ENCODE measurements at places on chromosomes 13 and 19.

DNA sequence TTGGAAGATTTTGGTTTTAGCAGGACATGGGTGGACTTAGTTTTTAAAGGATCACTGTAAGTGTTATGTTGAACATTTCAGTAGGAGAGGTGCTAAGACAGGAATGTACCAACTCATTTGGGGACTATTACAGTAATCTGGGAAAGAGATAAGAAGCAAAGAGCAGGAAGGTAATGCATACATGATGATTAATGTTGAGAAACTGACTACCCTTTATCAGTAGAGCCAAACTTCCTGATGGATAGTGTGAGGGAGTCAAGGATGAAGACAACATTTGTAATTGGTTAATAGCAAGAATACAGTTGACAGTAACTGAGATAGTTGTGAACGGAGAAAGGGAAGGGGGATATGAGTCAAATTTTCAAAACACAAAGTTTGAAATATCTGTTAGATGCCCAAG, 421.9 kb upstream of the PRR20A start:
- no peak for DNase-seq

DNA sequence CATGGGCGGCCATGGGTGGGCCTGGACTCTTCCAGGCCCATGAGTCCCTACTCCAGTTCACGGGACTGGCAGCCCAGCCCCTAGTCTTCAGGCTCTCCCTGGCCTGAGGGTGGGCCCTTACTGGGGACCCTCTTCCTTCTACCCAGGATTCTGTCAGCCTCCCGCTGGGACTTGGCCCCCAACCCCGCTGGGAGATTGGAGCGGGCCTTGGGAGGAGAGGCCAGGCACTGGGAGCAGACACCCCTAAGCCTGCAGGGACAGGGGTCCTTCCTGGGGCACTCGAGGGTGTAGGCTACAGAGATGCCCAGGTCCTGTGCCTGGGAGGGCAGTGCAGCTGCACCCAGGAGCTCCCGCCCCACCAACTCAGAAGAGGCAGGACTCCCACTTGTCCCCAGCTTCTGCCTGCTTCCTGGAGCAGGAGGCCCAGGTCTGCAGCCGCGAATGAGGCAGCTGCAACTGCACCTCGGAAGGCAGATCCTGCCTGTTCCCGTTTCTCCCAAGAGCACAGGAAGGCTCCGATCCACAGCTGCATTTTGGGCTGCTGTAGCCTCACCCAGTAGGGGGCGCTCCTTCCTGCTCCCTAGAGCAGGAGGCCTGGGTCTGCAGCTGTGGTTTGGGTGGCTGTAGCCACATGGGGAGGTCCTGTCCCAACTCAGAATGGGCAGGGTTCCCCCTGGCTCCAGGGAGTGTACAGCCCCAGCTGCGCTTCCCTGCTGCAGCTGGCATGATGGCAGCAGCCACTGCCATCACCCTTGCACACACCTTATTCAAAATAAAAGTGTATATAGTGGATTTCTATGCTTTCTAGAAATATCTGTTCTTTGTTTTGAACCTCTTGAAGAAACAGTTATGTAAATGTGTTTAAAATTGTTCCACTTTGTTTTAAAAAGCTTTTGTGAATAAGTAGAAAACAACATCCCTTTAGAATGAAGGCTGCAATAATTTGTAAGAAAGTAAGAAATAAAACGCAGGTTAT, 46.8 kb downstream of the TEX26 start:
- no peak for DNase-seq

DNA sequence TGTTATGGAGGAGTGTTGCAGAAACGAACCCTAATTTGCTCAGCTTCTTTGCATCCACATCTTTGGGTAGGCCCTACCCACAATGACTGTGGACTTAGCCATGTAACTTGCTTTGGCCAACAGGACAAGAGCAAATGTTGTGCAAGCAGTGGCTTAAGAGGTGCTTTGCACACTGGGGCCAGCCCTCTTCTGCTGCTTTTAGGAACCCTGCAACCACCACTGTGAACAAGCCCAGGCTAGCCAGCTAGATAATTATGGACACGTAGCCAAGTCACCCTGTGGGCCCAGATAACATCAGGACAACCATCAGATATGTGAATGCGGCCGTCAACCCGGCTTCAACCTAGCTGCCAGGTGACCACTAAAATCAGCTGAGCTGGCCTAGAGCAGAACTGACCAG, 17.1 kb downstream of the C19orf47 start:
- no peak for DNase-seq

DNA sequence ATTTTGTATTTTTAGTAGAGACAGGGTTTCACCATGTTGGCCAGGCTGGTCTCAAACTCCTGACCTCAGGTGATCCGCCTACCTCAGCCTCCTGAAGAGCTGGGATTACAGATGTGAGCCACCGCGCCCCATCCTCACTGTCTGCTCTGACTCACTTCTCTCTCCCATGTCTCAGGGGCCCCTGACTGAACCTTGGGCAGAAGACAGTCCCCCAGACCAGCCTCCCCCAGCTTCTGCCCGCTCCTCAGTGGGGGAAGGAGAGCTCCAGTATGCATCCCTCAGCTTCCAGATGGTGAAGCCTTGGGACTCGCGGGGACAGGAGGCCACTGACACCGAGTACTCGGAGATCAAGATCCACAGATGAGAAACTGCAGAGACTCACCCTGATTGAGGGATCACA, 5.0 kb downstream of the SIGLEC9 start:
- DNase-seq: no peak

GRCh38 chr19:53660584-53660983, 28.8 kb downstream of the DPRX start:
- DNase-seq: no peak

DNA sequence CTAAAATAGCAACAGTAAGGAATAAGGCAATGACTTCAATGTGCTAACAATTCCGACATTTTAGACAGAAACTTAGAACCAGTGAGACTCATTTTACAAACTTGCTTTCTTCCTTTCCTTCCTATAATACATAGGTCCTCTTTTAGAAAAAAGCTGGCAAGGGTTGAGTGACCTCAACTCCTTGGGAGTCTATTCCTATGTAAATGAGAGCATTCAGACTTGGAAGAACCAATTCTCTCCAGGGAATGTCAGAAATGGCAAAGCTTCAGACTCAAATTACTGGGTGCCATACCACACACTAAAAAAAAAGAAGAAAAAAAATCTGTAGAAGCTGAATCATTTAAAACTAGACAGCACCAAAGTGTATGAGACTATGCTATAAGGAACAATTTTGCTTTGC, 1328.2 kb downstream of the OLFM4 start:
- DNase-seq: no peak

GRCh38 chr19:55165952-55166529, 372 bp downstream of the DNAAF3 start:
- DNase-seq: no peak

- no peak for DNase-seq
Observed at GRCh38 chr13:82412749-82413148, 1469.5 kb downstream of the SLITRK1 start.

DNA sequence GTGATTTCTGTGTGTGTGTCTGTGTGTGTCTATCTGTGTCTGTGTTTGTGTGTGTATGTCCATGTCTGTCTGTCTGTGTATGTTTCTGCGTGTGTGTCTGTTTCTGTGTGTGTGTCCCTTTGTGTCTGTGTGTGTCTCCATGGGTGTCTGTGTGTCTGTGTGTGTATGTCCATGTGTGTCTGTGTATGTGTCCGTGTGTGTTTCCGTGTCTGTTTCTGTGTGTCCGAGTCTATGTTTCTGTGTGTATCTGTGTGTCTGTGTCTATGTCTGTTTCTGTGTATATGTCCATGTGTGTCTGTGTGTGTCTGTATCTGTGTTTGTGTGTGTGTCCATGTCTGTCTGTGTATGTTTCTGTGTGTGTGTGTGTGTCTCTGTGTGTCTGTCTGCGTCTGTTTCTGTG, 276.3 kb upstream of the SOX1 start:
- no peak for DNase-seq

- no peak for DNase-seq
Observed at GRCh38 chr19:1063909-1064660, 2.9 kb upstream of the ARHGAP45 start.

- no peak for DNase-seq
Observed at GRCh38 chr19:7668842-7669241, at the start of gene RETN. Gene RETN, plus strand, starts transcription at chr19:7669049. Its CDS starts 278 bp downstream, at chr19:7669327.

GRCh38 chr13:22549126-22549525, 631.7 kb upstream of the SGCG start:
- DNase-seq: no peak

DNA sequence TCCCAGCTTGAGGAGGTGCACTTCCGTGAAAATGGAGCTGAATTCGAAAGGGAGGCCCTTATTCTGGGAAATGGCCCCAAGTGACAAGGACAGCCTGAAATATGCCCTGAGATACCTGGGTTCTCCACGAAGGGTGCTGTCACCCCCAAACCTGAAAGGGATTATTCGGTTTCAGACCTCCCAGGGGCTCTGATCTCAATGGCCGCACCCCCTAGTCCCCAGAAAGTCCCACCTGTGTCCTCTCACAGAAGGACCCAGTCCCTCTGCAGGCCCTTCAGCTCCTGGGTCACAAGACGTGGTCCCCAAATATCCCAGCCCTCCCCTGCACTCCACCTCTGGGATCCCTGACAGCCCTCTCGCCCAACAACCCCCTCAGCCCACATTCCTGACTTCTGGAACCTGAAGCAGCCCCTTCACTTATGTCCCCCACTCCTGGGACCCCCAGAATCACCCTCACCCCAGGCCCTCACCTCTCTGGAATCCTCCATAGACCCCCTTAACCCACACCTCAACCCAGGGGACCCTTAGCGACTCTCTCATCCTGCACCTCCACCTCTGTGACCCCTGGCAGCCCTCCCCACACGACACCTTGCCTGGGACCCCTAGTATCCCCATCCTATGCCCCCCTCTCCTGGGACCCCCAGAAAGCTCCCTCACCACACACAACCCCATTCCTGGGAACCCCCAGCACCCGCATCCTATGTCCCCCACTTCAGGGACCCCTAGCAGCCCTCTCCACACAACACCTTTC, 606 bp downstream of the SYNGR4 start:
- no peak for DNase-seq

DNA sequence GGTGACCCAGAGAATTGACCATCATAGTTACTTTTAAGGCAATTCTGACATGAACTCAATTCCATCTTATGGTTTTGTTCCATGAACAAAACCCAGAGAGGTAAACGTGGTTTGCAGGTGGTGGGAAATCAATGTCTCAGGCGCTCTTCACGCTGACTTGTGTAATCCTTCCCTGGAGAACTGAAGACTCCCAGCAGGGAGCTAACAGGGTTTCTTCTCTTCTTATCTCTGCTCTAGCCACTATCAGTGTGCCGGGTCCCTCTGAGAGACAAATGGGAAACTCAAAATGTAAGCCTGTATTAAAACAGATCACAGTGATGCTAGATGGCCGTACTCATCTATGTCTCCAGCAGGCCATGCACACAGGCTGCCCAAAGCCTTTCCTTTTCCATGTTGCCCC, 57.6 kb upstream of the ARGLU1 start:
- no peak for DNase-seq

All from stimulated activated CD8-positive, alpha-beta memory T cell treated with anti-CD3 and anti-CD28 coated beads, Interleukin-7, amount 100 ng/mL, for 1 hour (primary cell).